Activated naive CD8-positive, alpha-beta T cell treated with anti-CD3 and anti-CD28 coated beads for 36 hours (primary cell): ENCODE measurements at places on chromosomes 5 and 9.

DNA sequence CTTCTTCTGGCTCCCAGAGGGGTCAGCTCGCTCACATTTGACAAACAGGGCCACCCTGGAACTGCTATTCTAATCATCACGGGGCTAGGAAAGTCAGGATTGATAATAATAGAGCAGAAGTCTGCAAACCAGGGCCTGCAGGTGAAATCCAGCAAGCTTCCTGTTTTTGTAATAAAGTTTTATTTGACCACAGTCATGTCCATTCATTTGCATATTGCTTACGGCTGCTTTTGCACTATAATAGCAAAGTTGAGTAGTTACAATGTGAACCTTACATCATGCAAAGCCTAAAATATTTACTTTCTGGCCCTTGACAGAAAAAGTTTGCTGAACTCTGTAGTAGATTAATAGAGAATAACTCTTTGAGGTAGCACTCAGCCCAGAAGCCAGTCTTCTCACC is 63.2 kb upstream of the CTXN3 start:
- no peak for DNase-seq

GRCh38 chr9:14608540-14608939 is 84.7 kb downstream of the ZDHHC21 start:
- no peak for DNase-seq

GRCh38 chr5:96081276-96081858 is 119.7 kb upstream of the ELL2 start:
- DNase-seq, result no peak

DNA sequence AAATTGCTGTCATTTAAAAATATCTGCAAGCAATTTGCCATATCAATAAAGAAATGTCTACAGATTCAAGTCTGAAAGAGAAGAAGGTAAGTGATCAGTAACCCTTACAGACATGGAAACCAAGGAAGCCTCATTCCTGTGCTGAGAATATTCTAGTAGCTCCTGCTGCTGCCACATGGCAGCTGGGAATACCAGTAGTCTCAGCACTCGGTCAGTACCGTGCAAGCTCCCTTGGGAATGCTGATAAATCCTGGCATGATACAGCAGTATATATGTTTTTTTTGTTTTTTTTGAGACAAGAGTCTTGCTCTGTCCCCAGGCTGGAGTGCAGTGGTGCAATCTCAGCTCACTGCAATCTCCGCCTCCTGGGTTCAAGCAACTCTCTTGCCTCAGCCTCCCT is 27.9 kb downstream of the NANS start:
- DNase-seq, result no peak

- no peak for DNase-seq
Observed at GRCh38 chr9:71108937-71109336, 12.5 kb downstream of the TRPM3 start.

GRCh38 chr9:108654566-108654965 is 201.2 kb downstream of the ACTL7B start:
- no peak for DNase-seq

- DNase-seq, result no peak
Observed at GRCh38 chr9:112056996-112057395, 118.1 kb downstream of the SUSD1 start.
